Fibroblast of the aortic adventitia (primary cell): ENCODE measurements at places on chromosomes 16 and 17. TPM values are rescaled to one million over a fixed set of nuclear protein-coding genes. Genes with fewer than 3 reads are reported as not detected.

The PLA2G10 gene
- not detected in 2 replicates for total RNA-seq

The GAS2L2 gene
- total RNA-seq = not detected in 2 replicates

The ATAD5 gene
- 2.1 and 10.4 TPM in 2 replicates for total RNA-seq

The LAT gene
- total RNA-seq = 1.1 and 1.9 TPM in 2 replicates

The TPSG1 gene
- total RNA-seq = not detected in 2 replicates

The CYBA gene
- total RNA-seq = 41.5 and 98.0 TPM in 2 replicates

The ACSM2A gene
- total RNA-seq = not detected in 2 replicates

The SLC46A1 gene
- 2.0 and 7.9 TPM in 2 replicates for total RNA-seq

The FAM222B gene
- total RNA-seq = 1.6 and 7.0 TPM in 2 replicates

The CNEP1R1 gene
- total RNA-seq = 19.1 and 38.5 TPM in 2 replicates

The GCGR gene
- not detected in 2 replicates for total RNA-seq

The STARD3 gene
- total RNA-seq = 18.6 and 20.8 TPM in 2 replicates

The CX3CL1 gene
- 0.18 and 0.33 TPM in 2 replicates for total RNA-seq

The CRYM gene
- total RNA-seq = 2.0 and 2.8 TPM in 2 replicates

The COG4 gene
- 59.9 and 131 TPM in 2 replicates for total RNA-seq

The UTS2R gene
- not detected in 2 replicates for total RNA-seq

The NOG gene
- total RNA-seq = not detected in 2 replicates

The PEX12 gene
- total RNA-seq = 6.1 and 8.8 TPM in 2 replicates

The CASKIN1 gene
- total RNA-seq = 0.18 TPM in 1 of 2 replicates, not detected in the other

The KRT33B gene
- not detected in 2 replicates for total RNA-seq

The KRT24 gene
- total RNA-seq = not detected in 2 replicates

The VASN gene
- 130 and 136 TPM in 2 replicates for total RNA-seq

The MT3 gene
- not detected in 2 replicates for total RNA-seq

The CBLN1 gene
- total RNA-seq = not detected in 2 replicates

The SULT1A2 gene
- total RNA-seq = 3.3 TPM in 1 of 2 replicates, not detected in the other

The CTRB2 gene
- not detected in 2 replicates for total RNA-seq

The MGAT5B gene
- 0.18 and 0.74 TPM in 2 replicates for total RNA-seq

The ABCC12 gene
- total RNA-seq = not detected in 2 replicates

The CDRT15L2 gene
- not detected in 2 replicates for total RNA-seq

The FAM20A gene
- 10.5 and 37.0 TPM in 2 replicates for total RNA-seq

The KRT15 gene
- total RNA-seq = 0.63 TPM in 1 of 2 replicates, not detected in the other

The C17orf50 gene
- not detected in 2 replicates for total RNA-seq

The RHBDL1 gene
- 1.6 and 3.2 TPM in 2 replicates for total RNA-seq

The SHPK gene
- total RNA-seq = 2.9 and 15.0 TPM in 2 replicates

The GNG13 gene
- not detected in 2 replicates for total RNA-seq

The NRN1L gene
- not detected in 2 replicates for total RNA-seq

The TPSB2 gene
- total RNA-seq = not detected in 2 replicates

The MMP25 gene
- not detected in 2 replicates for total RNA-seq

The TAT gene
- not detected in 2 replicates for total RNA-seq

The TMEM231 gene
- total RNA-seq = 6.4 and 13.9 TPM in 2 replicates

The KCNJ12 gene
- total RNA-seq = 1.7 and 2.7 TPM in 2 replicates

The SP6 gene
- total RNA-seq = 0.09 TPM in 1 of 2 replicates, not detected in the other

The SOCS1 gene
- total RNA-seq = 3.3 and 5.6 TPM in 2 replicates

The MFSD6L gene
- total RNA-seq = not detected in 2 replicates

The SLC43A2 gene
- 3.0 and 9.3 TPM in 2 replicates for total RNA-seq

The C17orf78 gene
- total RNA-seq = not detected in 2 replicates

The PPY gene
- total RNA-seq = not detected in 2 replicates

The KLHL10 gene
- 0.09 and 0.90 TPM in 2 replicates for total RNA-seq

The ALOX12B gene
- not detected in 2 replicates for total RNA-seq
